ENCODE measurements at places on chromosomes 16 and 17. TPM values are rescaled to one million over a fixed set of nuclear protein-coding genes. Genes with fewer than 3 reads are reported as not detected.

DNA sequence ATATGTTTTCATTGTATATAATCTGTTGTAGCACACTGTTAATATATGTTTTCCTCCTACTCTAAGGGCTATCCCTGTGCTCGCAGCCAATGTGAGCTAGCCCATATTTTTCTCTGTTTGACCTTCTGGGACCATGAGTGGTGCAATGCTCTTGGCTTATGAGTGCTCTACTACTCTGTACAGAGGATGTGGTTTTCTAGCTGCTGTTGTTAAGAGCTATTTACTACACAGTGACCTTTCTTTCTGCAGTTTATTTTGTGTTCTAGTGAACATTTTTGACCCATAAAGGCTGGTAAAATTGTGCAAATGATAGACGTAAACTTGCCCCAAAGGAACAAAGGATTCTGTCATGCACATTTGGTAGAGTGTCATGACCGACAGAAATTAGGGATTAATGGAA, 84.1 kb upstream of the CPHXL start:
- DNase-seq = no peak
- no peak overlapping the region for H3K4me3 ChIP-seq
- H3K27me3 ChIP-seq = no peaks in the 10 kb centered on the region
- H3K27ac ChIP-seq = no peak overlapping the region
- no peaks in the 10 kb centered on the region for H3K36me3 ChIP-seq

- H3K36me3 ChIP-seq = no peaks in the 10 kb centered on the region
- peak; percentile 53 for DNase-seq
These were observed 1.0 kb upstream of the AIPL1 start for GRCh38 chr17:6435968-6436367.

DNA sequence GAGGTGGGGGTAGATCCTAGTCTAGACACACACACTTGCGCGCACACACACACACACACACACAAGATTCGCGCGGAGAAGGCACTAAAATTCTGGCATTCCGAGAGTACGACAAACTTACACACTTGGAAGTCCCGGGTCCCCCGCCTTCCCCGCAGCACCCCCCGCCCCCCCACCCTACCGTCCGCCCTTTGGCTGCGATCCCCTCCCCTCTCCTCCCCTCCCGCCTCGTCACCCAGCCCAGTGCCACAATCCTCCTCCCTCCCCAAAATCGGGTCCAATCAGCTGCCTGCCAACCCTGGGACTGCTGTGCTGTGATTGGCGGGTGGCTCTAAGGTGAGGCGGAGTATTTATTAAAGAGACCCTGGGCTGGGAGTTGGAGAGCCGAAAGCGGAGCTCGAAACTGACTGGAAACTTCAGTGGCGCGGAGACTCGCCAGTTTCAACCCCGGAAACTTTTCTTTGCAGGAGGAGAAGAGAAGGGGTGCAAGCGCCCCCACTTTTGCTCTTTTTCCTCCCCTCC, at the start of gene SOX9:
Gene SOX9, plus strand, starts transcription at position 379 of the 522 bp plus-strand sequence. CDS start 372 bp downstream, outside the sequence.
- peak within 1 kb of the TSS; percentile 86 for H3K27ac ChIP-seq
- H3K36me3 ChIP-seq = peaks cover 1% of the 10 kb centered on the region
- peak; percentile 96 for DNase-seq
- peaks cover 25% of the 10 kb centered on the region for H3K4me1 ChIP-seq

DNA sequence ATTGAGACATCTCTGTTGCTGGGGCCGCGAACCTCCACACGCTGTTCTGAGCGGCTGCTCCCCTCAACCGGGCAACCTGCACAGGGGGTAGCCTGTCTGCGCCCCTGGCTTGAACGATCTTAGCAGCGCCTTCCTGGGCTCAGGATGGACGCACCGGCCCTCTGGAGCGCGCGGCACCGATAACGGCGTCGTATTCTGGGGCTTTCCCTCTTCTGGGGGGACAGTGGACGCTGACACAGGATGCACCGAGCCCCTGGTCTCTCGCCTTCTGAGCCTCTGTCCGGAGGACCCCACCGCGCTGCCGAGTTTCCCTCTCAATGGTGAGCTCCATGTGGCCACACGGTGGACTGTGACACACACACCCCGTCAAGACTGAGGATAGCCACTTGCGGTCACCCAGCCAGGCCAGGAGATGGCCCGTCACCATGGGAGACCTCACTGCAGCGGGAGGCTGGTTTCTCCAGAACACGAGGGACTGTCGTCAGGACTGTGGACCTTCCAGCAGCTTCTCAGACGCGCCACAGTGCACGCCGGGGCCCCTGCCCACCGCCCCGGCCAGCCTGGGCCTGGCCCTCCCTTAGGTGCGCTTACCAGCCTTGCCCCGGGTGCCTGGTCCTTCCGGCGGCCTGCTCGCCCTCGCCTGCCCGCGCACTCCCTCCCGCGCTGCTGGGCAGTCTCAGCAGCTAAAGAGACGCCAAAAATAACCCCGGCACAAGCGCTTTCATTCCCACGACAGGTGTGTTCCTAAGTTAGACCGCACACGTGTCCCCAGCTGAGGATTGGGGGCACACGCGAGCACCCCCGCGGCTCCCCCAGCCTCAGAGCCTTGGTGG, 30.0 kb upstream of the PABPN1L start:
- DNase-seq = no peak
- no peaks in the 10 kb centered on the region for H3K4me1 ChIP-seq
- no peaks in the 10 kb centered on the region for H3K36me3 ChIP-seq
- no peak overlapping the region for H3K27ac ChIP-seq
- H3K4me3 ChIP-seq = no peak overlapping the region

Gene TMEM170A
- 63.6 TPM for total RNA-seq

Gene CDRT15
- not detected for total RNA-seq

DNA sequence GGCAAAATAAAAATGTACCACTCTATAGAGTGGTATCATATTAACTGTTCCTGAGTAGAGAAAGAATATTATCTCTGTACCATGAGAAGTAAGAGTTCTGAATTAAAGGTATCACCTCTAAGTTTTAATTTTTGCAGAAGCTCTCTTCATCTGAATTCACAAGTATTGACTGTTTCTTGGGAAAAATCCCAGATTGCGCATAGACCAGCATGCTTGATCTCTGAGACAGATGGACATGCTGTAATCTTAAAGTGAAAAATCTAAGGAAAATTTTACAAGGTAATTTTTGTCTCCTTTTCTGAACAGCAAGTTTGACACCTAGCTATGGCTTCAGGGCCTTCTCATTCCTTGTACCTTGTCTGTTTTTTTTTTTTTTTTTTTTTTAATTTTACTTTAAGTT, 1050.7 kb upstream of the RBFOX1 start:
- DNase-seq = no peak
- no peaks in the 10 kb centered on the region for H3K36me3 ChIP-seq
- H3K27ac ChIP-seq = no peak overlapping the region
- no peaks in the 10 kb centered on the region for H3K27me3 ChIP-seq
- H3K4me3 ChIP-seq = no peak overlapping the region
- H3K4me1 ChIP-seq = no peaks in the 10 kb centered on the region

Gene CXCL16
- total RNA-seq = 55.3 TPM

Gene TEKT5
- not detected for total RNA-seq

GRCh38 chr16:27174007-27174406, 29.3 kb upstream of the KDM8 start:
- H3K27ac ChIP-seq = no peak overlapping the region
- no peaks in the 10 kb centered on the region for H3K27me3 ChIP-seq
- no peaks in the 10 kb centered on the region for H3K36me3 ChIP-seq
- no peak overlapping the region for H3K4me3 ChIP-seq
- peaks cover 9% of the 10 kb centered on the region for H3K4me1 ChIP-seq

DNA sequence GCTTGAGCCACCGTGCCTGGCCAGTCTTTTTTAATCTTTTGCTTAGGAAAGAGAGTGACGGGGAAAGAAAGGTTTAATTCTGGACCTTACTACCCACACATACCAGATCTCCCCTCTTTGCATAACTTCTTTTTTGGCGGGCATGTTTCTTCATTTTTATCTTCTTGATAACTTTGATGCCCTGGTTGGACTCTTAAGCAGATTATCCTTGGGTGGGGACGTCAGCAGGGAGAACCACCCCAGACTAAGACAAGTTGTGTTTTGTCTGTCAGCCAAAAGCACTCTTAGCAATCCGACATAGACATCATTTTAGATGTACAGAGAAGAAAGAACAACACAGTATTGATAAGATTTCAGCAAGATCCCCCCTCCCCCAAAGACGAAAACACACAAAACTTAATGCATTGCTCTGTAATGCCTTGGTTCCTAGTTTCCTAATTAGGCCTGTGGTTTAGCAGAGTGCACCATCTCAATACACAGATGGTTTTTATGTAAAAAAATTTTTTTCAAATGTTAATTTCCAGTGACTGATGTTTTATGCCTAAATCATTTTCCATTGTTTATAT, 99.9 kb downstream of the MSI2 start:
- H3K27me3 ChIP-seq = no peaks in the 10 kb centered on the region
- H3K36me3 ChIP-seq = peaks cover 3% of the 10 kb centered on the region
- no peak overlapping the region for H3K4me3 ChIP-seq
- DNase-seq = no peak
- peaks cover 31% of the 10 kb centered on the region for H3K4me1 ChIP-seq

Gene CRHR1
- total RNA-seq = not detected

DNA sequence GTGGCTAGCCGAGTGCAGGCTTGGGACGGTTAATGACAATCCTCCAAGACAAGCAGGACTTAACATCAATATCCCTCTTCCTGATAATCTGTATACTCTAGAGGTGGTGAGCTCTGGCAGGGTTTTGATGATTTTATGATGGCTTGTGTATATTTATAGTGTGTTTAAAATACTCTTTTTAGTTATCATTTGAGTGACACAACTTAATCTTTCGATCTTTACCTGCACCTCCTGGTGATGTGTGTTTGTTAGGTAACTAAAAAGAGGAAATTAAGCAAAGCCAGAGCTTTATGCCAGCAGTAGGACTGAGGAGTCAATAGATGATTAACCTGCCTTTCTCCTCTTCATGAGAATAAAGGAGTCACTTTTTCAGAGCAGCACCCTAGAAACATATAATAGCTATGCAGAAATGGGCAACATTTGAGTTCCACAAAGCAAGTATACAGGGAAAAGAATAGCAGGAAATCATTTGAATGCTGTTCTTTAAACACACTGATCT, 210.5 kb downstream of the IRX3 start:
- H3K27me3 ChIP-seq = no peaks in the 10 kb centered on the region
- H3K27ac ChIP-seq = no peak overlapping the region
- no peak for DNase-seq
- H3K4me1 ChIP-seq = no peaks in the 10 kb centered on the region
- H3K36me3 ChIP-seq = no peaks in the 10 kb centered on the region

- peak overlapping the region; percentile 82 for H3K4me3 ChIP-seq
- peak overlapping the region; percentile 93 for H3K27ac ChIP-seq
- DNase-seq = no peak
- H3K27me3 ChIP-seq = no peaks in the 10 kb centered on the region
- H3K36me3 ChIP-seq = no peaks in the 10 kb centered on the region
These were observed 467 bp upstream of the GDE1 start for GRCh38 chr16:19522397-19522732.

DNA sequence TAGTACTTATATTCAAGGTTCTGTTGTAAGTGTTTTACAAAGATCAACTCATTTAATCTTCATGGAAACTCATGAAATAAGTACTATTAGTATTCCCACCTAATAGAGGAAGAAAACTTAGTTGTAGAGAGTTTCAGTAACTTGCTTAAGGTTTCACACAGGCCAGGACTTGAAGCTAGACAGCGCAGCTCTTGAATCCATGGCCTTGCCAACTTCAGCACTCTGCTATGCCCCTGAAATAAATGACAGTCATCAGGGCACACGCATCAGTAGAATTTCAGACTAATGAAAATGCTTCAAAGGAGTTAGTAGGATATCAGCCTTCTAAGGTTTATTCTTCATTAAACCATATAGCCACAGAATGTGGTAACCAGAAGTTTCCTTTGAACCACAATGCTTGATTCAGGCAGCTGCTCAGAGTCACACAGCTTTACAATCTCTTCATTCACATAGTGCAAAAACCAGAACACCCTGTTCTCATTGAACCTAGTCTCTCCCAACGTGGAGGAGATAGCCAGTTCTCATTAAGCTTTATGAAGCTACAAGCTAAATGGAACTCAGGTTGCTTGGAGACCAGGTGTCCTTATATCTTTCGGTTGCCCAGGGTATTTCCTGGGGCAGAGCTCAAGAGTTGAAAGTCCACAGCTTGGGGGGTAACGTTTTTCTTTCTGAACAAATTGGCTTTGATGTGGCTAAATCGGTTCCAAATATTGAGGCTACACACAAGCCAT, 39.7 kb downstream of the KCNJ2 start:
- DNase-seq = no peak
- no peaks in the 10 kb centered on the region for H3K36me3 ChIP-seq
- no peaks in the 10 kb centered on the region for H3K27me3 ChIP-seq
- H3K4me3 ChIP-seq = no peak overlapping the region
- no peak overlapping the region for H3K27ac ChIP-seq
- H3K4me1 ChIP-seq = no peaks in the 10 kb centered on the region

Gene CACNA1G
- 1.4 TPM for total RNA-seq

- no peak overlapping the region for H3K4me3 ChIP-seq
- H3K4me1 ChIP-seq = peaks cover 21% of the 10 kb centered on the region
- H3K36me3 ChIP-seq = no peaks in the 10 kb centered on the region
- no peak for DNase-seq
- H3K27me3 ChIP-seq = no peaks in the 10 kb centered on the region
- no peak overlapping the region for H3K27ac ChIP-seq
These were observed 61.4 kb upstream of the PLCG2 start for GRCh38 chr16:81717662-81718189.

DNA sequence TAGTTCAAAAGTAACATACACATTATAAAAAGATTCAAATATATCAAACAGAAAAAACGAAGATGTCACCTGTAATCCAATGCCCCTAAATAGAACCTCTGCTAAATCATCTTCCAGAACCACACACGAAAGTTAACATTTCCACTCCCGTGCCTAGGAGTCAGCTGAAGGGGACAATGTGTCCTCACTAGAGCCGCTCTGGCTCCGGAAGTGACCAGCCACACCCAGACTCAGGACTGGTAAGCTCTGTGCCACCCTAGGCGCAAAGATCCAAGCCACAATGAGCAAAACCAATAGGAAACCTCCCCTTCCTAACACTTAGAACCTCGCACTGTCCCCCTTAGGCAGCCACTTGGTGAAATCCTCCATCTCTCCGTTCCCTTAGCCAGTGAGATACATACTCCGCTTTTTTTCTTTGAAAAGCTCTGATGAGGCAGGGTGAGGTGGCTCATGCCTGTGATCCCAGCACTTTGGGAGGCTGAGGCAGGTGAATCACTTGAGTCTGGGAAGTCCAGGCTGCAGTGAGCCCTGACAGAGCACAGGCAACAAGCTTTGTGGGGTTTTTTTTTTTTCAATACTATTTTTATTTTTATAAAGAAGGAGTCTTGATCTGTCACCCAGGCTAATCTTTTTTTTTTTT, 11.8 kb downstream of the CTRB1 start:
- H3K4me3 ChIP-seq = no peak overlapping the region
- peaks cover 3% of the 10 kb centered on the region for H3K36me3 ChIP-seq
- H3K4me1 ChIP-seq = no peaks in the 10 kb centered on the region
- no peak for DNase-seq

GRCh38 chr17:48544349-48545021, 424 bp downstream of the HOXB2 start:
- H3K36me3 ChIP-seq = no peaks in the 10 kb centered on the region
- H3K4me3 ChIP-seq = no peak overlapping the region
- no peak for DNase-seq
- no peaks in the 10 kb centered on the region for H3K27me3 ChIP-seq
- H3K27ac ChIP-seq = peak overlapping the region; percentile 31

- H3K4me3 ChIP-seq = no peak overlapping the region
- H3K4me1 ChIP-seq = peaks cover 27% of the 10 kb centered on the region
- DNase-seq = peak; percentile 37
- H3K27ac ChIP-seq = peak overlapping the region; percentile 46
These were observed 25.0 kb downstream of the TMEM94 start for GRCh38 chr17:75481194-75482068.

Data from Caco-2 (cell line).